ENCODE measurements at places on chromosomes 6 and 20.
A peak's percentile ranks its signal among the peaks of the same experiment; 100 is the strongest.

GRCh38 chr6:128152551-128152950, 251.7 kb upstream of the THEMIS start:
- DNase-seq: no peak

DNA sequence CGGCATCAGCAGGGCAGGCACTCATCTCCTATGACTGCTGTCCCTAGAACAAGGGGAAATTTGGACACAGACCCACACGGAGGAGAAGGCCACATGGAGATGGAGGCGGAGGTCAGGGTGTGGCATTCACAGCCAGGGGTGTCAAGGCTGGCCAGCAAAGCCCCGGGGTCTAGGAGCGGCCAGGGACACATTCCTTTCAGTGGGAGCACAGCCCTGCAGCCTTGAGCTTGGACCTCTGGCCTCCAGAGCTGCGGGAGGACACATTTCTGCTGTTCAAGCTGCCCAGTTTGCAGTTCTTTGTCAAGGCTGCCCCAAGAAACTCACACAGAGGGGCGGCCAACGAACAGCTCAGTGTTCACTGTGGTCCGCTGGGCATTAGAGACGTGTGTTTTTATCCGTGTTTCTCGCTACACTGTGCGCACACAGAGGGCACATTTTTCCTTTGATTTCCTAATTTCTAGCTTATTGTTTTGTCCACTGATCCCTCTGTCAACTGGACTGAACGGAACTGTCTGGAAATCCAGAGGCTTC, 93.4 kb upstream of the MPC1 start:
- DNase-seq: no peak

DNA sequence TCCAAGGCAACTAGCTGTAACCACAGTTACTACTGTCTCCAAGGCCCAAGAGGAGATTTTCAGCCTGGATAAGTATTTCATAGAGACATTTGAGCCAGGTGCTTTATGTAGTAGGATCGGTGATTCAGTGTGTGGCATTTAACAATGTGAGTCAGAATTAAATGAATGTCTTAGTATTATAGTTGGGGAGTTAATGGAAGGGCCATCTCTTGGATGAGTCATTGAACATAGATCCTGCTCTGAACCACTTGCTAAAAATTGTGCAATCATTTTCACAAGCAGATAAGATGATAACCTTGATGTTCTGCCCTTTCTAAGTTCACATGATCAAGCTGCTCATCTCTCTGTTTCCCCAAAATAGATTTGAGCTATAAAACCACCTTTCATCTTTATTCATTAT, 668.9 kb upstream of the CITED2 start:
- DNase-seq: peak; percentile 92

DNA sequence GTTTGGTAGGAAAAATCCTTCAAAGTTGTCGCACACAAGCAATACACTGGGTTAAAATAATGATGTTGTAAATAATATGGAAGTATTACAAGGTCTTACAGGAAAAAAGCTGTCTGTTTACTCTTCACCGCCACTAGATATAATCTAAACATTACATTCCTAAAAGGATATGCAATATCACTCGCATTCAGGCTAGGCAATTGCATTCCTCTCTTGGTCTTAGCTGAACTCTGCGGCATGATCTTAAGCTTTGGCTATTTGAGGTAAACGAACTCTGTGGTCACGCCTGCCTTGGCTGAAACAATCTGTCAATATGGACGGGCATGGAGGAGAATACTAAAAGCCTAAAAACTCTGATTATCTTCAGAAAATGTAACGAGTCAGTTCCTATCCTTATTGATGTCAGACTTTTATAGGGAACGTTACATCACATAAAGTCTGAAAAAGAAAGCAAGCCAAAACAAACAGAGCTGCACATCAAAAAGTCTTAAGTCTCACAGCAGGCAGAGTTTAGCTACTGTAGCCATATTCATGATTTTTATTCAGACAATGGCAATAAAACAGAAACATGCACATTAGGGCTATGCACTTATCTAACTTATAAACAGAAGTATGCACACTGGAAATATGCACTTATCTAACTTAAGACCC, 30.8 kb upstream of the FILIP1 start:
- peak; percentile 67 for DNase-seq

GRCh38 chr6:11367638-11368199, 135.3 kb upstream of the NEDD9 start:
- no peak for DNase-seq

GRCh38 chr6:165658395-165659058, 4.5 kb downstream of the PDE10A start:
- DNase-seq: no peak

GRCh38 chr6:105194591-105194990, 14.8 kb upstream of the POPDC3 start:
- DNase-seq: no peak

DNA sequence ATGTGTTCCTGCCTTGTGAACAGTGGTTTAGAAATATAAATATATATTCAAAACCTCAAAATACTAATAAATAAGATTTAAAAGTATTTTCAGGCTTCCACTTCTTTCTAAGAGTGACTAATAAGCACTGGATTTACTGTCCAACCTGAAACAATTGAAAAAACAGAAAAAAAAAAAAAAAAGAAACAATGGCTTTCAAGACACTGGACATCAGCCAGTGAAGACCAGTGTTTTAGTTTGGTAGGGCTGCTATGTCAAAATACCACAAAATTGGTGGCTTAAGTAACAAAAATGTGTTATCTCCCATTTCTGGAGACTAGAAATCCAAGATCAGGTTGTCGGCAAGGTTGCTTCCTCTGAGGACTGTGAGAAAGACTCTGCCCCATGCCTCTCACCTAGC, 101.4 kb upstream of the PDE7B start:
- DNase-seq: no peak

GRCh38 chr6:169960521-169960885, 209.1 kb downstream of the ERMARD start:
- no peak for DNase-seq

- DNase-seq: no peak
These were observed 7.1 kb downstream of the PANK2 start for GRCh38 chr20:3896302-3896701.

DNA sequence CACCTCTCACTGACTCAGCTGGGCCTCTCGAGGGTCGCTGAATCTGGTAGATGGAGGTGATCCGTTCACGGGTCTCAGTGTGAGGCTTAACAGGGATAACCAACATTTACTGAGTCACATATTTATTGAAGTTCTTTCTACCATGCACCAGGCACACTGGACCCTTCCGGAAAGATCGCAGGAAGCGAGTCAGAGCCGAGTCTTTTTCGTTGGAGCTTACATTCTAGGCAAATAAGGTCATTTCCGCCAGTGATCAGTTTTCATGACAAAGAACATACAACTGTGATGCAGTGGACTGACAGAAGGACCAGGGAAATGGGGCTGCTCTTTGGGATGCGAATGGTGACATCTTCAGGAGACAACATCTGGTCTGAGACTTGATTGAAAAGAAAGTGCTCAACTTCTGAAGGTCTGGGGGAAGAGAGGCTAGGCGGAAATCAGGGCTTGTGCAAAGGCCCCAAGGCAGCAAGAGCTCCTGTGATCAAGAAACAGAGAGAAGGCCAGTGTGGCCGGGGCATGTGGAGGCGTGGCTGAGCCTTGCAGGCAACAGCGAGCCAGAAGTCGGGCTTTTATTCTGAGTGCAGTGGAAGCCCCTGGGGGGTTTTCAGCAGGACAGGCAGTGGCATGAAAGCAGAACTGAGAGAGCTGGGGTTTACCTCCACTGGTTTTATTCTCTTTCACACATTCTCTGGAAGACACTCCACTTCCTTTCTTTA, 56.7 kb downstream of the APCDD1L start:
- DNase-seq: no peak

DNA sequence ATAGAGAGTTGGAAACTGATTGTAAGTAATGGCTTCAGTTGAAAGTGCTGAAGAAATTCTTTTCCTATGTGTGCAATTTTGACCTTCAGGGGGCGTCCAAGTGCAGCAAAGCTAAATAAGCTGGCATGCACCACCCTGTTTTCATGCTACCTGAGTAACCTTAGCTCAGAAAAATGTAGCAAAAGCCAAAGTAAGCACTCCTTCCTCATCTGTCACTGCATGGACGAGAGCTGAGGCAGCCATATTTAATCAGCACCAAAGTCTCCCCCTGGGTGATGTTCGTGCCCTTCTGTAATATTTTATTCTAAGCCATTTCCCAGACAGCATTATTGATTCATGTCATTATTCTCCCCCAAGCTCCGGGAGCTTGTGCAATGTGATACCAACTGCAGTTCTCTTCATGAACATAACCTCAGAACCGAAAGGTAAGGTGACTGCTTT, 123.1 kb downstream of the RPS12 start:
- DNase-seq: no peak

GRCh38 chr20:63932606-63933160, 23.5 kb downstream of the UCKL1 start:
- DNase-seq: no peak

DNA sequence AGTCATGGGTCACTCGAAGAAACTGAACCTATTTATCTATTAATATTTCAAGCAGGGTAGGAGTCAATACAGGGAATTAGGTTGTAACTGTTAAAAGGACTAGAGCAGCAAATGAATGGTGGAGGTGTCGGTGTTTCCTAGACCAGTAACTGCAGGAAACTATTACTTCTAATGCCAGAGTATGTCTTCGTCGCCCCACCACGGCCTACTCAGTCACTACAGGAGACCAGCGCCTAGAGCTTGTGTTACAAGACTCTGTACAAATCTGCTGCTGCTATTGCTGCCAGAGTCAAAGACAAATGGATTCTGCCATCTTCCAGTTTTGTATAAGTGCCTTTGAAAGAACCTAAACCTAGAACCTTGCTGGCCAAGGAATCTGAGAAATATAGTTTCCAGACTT, 343.9 kb downstream of the SOX4 start:
- no peak for DNase-seq

GRCh38 chr20:20085812-20086211, 33.5 kb downstream of the CFAP61 start:
- DNase-seq: no peak

- peak; percentile 84 for DNase-seq
These were observed 134.1 kb downstream of the FAM83B start for GRCh38 chr6:54980511-54981275.

GRCh38 chr20:7989379-7989778, 30.2 kb downstream of the TMX4 start:
- no peak for DNase-seq

- DNase-seq: no peak
These were observed 32.3 kb downstream of the YTHDF1 start for GRCh38 chr20:63183422-63184146.

GRCh38 chr6:146244630-146245143, 215.8 kb downstream of the GRM1 start:
- DNase-seq: no peak

GRCh38 chr6:98335594-98335993, 498.8 kb upstream of the POU3F2 start:
- DNase-seq: no peak

GRCh38 chr6:163711615-163712565, 297.4 kb downstream of the QKI start:
- no peak for DNase-seq

DNA sequence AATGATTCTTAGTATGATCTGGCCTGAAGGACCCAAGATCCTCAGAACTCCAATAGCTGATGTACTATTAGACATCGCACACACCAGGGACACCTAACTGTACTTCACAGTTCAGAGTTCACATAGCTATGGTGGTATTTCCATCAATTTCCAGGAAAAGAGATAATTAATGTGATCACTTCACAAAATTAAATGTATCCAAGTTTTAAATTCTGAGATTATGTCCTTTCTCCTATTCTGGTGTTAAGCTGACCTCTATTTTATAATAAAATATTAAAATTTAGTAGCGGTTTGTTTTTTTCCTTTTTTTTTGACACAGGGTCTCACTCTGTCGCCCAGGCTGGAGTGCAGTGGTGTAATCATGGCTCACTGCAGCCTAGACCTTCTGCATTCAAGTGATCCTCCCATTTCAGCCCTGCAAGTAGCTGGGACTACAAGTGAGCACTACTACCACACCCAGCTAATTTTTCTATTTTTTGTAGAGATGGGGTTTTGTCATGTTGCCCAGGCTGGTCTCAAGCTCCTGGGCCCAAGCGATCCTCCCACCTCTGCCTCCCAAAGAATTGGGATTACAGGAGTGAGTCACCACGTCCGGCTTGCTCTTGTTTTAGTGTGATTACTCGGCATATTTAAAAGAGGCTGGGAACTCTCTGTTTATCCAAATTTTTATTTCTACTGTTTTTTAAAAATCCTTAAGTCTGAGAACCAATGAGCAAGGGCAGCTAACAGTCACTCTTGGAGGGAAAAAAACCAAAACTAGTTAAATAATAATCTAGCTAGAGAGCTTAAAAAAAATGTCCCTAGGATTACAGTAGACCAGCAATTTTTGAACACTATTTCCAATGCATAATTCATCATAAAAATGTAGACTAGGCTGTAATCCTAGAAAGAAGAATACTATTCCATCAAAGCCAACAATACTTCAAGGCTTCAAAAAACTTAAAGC, 16.0 kb downstream of the KIF13A start:
- DNase-seq: no peak

DNA sequence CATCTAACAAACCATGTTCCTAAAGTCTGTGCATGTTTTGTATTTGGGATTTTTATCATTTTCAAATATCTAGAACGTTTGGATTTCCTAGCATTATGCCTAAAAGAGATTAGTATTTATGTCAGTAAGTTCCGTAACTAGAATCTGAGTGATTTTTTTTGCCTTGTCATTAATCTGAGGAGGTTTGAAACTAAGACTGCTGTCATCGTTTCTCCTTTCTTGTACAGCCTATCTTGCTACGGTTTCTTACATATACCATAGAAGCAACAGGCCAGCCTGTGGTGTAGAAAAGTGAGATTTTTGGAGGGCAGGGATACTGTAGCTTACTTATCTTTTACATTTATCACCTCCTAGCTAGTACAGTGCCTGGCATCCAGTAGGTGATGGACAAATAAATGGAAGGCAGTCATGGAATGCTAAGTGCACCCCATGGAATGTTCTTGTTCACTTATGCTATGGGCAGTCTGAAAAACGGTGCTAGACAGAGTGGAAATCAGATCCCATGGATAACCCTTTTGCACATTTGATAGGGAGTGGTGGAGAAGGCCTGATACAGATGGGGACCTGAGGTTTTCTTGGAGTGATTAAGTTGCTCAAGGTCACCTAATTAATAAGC, 93.9 kb downstream of the ARID1B start:
- no peak for DNase-seq
